G401 (cell line): ENCODE measurements at places on chromosomes 7 and 10. TPM values are rescaled to one million over a fixed set of nuclear protein-coding genes. Genes with fewer than 3 reads are reported as not detected.
A peak's percentile ranks its signal among the peaks of the same experiment; 100 is the strongest.

DNA sequence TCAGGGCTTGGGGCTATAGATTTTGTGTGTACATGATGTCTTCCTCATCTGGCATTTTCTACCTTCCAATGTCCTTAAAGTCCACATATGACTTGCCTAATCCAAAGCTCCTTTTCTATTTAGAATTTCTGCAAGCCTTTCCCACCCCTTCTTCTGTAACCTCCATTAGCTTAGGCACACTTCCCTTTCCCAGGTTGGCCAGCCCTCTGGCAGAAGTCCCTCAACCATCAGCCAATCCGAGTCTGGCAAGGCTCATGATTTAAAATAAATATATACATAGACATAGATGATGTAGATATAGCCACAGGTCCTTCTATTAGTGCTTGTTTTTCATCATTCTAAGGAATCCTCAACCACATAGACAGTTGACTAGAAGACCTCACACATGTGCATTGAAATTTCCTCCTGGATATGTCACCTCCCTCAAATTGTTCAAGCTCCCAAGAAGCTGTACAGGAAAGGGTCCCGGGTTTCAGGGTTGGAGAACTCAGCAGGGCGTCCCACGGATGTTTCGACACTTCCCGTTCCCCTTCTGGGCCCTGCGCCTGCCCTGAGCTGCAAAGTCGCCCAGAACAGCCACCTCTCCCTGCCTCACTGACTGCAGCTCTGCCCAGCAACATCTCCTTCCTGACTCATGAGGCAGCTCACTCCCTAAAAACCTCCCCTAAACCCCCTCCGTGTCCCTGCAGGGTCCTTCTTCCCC, 20.4 kb upstream of the PIK3AP1 start:
- no peak for DNase-seq

- DNase-seq, result no peak
Measured at GRCh38 chr10:97321804-97322190, 2.7 kb downstream of the FRAT1 start.

- no peak for DNase-seq
Measured at GRCh38 chr10:22832851-22833250, 95.0 kb upstream of the ARMC3 start.

GRCh38 chr10:102426803-102427287, 5.5 kb downstream of the CUEDC2 start:
- DNase-seq, result no peak

- DNase-seq, result no peak
Measured at GRCh38 chr7:111085356-111085755, 5.6 kb upstream of the LRRN3 start.

GRCh38 chr10:120396228-120396627, 60.8 kb upstream of the PLPP4 start:
- DNase-seq, result no peak

- no peak for DNase-seq
Measured at GRCh38 chr7:106840342-106840741, 24.7 kb upstream of the PIK3CG start.

- DNase-seq, result no peak
Measured at GRCh38 chr7:94514917-94515316, 5.3 kb downstream of the CASD1 start.

DNA sequence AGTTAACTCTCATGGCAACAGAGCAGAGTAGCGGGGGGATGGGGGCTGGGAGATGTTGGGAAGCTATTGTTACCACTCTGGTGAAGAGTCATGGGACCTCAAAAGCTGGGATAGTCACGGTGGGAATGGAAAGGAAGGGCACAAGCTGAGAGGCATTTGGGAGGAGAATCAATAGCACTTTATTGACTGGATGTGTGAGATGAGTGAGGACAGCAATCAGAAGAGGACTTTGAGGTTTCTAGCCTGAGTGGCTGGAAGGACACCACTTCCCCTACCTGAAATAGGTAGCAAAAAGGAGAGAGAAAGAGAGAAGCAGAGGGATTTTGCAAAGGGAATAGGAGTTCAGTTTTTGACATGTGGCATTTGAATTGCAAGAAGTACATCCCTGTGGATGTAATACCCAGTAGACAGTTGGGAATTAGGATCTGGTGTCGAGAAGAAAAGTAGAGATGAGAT, 27.2 kb downstream of the SCD start:
- no peak for DNase-seq

DNA sequence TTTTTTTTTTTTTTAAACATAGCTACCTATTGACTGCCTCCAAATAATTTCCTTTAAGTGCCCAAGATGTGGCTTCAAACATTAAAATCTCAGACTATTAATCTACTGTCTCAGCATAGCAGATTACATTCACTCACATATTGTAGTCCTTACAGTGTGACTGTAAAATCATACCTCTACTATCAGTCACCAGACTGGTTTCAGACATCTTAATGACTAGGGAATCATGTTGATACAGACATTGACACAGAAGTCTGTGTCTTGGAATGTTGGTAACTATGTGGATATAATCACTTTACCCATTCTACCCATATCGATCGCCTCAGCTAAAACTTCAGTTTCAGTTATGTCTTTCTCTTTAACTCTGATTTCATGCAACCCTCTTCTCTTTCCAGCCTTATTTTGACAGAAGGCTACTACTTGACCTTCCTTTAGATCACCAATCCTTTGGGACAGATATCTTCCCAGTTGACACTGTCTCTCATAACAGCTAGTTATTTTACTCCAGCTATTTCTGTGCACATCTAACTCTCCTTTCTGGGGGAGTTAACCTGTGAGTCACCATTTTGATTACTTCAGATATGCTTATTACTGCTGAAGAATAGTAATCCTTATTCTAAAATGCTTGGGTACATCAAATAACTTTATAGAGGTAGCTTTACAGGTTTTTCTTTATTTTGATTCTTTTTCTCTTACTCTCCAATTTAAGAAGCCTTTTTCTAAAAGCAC, 7.0 kb downstream of the TNKS2 start:
- DNase-seq, result no peak

- no peak for DNase-seq
Measured at GRCh38 chr7:66845379-66846095, 75.5 kb upstream of the TMEM248 start.

DNA sequence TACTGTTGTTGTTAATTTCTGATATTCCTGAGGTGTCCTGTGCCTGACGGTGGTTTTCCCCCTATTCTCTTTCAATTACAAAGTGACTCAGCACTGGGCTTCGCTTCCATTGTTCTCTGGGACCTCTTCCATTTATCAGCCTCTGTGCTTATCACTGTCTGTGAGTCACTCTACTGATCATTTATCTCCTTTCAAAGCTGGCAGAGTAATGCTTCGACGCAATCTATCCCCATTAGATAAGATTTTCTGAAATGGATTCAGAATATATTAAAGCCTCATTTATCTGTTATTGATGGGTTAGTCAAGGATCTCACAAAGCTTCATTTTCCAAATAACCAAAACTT, 679.2 kb downstream of the SDK1 start:
- no peak for DNase-seq

DNA sequence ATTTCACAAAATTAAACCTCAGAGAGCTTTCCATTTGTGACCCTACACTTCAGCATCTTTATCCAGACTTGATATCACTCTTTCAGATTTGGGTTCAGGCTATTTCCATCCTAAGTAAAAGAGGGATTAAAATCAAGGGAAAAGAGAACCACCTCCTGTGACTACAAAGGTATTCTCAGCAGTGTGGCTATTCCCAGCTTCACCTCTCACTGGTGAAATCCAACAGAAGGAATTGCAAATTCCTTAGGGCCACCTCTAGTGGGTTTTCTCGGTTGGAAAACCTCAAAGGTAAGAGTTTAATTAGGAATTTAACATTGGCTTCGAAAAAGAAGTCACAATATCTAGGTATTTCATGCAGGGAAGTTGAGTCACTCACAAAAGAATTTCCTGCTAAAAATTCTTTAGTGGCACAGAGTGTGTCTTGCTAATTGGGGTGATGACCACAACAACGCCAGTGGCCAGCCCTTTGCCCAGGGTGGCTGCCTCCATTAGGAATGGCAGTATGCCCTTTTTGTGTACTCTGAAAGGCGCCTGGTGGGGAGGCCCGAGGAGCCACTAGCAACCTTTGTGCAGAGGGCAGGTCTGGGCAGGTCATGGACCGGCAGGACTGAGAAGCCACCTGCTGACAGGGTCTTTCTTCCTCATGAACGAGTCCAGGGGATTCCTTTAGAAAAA, 52.2 kb downstream of the SEM1 start:
- DNase-seq, result no peak

DNA sequence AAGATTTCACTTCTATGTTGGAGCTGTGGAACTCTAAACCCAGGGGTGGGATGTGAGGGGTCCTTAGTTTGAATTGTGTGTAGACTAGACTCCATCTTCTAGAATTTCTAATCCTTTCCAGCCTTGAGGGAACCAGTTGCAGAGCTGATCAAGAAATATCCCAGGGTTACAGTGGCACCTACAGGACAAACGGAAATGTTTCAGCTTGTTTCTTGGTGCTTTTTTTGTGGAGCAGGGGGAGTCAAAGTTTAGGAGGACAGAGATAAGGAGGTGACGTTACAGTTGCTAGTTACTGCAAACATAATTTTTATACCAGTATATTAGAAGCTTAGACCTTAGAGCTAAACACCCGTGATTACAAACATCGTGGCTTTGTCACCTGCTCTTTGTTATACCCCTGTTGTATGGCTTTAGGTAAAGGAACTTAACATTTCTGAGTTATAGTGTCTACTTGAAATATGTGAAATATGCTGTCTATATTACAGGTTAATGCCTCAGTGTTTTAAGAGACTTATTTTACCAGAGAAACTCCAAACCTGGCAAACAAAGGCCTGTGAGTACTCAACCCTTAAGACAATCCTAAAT, 84.5 kb upstream of the DYNC1I1 start:
- peak; percentile 19 for DNase-seq

DNA sequence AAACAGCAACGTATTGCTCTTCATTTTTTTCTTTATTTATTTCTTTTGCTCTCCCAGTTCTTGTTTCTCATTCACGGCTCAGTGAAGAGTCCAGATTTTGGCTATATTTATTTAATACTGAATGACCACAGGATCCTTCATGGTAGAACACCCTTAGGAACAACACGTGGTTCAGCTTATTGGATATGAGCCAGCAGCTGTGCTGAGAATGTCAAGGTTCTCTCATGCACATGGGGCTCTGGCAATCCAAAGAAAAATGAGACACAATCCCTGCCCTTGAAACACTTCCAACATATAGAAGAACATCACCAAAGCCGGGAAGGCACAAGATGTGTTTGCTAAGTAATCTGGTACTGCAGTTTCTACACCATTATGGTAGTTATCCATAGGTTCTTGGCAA, 852.9 kb downstream of the SORCS1 start:
- no peak for DNase-seq

GRCh38 chr7:26291699-26292538, at the start of gene SNX10:
Gene SNX10 (plus strand): TSS chr7:26291862. CDS start chr7:26346443, 54,581 bp downstream.
- peak; percentile 71 for DNase-seq

GRCh38 chr7:51606601-51607154, 290.1 kb upstream of the COBL start:
- DNase-seq, result no peak

GRCh38 chr7:52940481-52940880, 95.0 kb upstream of the POM121L12 start:
- no peak for DNase-seq

DNA sequence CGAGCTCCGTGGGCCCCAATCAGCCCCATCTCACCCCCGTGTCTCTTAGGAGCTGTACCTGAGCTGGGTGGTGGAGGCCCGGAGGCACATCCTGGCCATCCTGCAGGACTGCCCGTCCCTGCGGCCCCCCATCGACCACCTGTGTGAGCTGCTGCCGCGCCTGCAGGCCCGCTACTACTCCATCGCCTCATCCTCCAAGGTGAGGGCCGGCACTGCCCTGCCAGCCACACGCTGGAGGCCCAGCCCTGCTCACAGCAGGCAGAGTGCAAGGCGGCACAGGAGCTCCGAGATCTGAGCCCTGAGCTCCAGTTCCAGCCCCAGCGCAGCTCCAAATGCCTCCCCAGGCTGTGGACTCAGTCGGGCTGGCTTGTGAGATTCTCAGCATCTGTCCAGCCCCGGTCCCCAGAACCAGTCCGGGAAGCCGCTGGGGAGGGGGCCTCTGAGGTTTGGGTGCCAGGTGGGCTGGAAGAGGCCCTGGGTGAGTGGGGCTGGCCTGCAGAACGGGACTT, 9.3 kb downstream of the TMEM120A start:
- DNase-seq, result no peak

DNA sequence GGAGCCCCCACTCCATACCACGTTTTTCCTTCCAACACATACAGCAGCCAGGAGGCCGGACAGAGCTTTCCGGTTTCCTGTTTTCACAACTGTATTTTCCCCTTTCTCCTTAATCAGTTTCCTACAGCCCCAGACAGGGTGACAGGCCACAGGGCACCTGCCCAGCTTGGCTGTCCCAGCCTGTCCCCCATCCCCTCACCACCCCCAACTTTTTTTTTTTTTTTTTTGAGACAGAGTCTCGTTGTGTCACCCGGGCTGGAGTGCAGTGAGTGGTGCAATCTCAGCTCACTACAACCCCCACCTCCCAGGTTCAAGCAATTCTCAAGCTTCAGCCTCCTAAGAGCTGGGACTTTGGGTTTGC, 10.3 kb upstream of the HSPB1 start:
- no peak for DNase-seq

DNA sequence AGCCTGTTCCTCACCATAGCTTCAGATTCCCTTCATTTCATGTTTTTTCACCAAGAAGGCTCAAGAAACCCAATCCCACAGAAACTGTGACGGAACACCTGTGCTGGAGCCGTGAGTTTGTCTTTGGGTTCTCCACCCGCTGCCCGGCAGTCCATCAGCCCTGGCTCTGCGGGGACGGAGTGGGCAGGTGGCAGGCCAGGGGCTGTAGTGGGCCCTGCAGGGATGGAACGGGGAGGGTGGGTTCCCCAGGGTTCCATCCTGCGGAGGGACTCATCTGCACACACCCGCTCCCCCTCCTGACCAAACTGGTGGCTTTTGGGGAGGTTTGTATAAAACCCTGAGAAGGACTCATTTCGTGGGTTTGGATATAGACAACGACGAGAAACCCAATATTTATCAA, 15.0 kb downstream of the CYP17A1 start:
- no peak for DNase-seq

The CAMK1D gene
- 0.10 TPM in 1 of 2 replicates, not detected in the other for total RNA-seq

The HOXA5 gene
- 0.81 and 1.6 TPM in 2 replicates for total RNA-seq

The FEZF1 gene
- not detected in 2 replicates for total RNA-seq

The IRF5 gene
- total RNA-seq, result not detected in 2 replicates

The TMEM225B gene
- 0.12 TPM in 1 of 2 replicates, not detected in the other for total RNA-seq

The BLOC1S2 gene
- total RNA-seq, result 101 and 129 TPM in 2 replicates

The AASS gene
- total RNA-seq, result 0.18 and 3.0 TPM in 2 replicates

The PLCE1 gene
- total RNA-seq, result 2.3 and 3.2 TPM in 2 replicates

The CH25H gene
- not detected in 2 replicates for total RNA-seq

The C1QL3 gene
- total RNA-seq, result not detected in 2 replicates

The GIMAP7 gene
- total RNA-seq, result not detected in 2 replicates

The AMPH gene
- total RNA-seq, result not detected in 2 replicates
